ENCODE measurements at places on chromosomes 13 and 19.

DNA sequence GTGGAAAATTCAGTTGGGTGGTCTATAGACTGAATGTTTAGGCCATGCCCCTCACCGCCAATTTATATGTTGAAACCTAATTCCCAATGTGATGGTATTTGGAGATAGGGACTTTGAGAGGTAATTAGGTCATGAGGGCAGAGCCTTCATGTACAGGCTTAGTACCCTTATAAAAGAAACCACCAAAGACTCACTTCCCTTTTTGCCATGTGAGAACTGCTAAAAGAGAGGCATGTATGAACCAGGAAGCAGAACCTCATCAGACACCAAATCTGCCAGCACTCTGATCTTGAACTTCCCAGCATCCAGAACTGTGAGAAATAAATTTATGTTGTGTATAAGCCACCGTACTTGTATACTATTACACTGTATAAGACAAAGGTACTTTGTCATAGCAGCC lies 40.6 kb downstream of the UQCRFS1 start:
- no peak for DNase-seq

GRCh38 chr13:37429976-37430375 lies 168.6 kb downstream of the POSTN start:
- peak; percentile 78 for DNase-seq

DNA sequence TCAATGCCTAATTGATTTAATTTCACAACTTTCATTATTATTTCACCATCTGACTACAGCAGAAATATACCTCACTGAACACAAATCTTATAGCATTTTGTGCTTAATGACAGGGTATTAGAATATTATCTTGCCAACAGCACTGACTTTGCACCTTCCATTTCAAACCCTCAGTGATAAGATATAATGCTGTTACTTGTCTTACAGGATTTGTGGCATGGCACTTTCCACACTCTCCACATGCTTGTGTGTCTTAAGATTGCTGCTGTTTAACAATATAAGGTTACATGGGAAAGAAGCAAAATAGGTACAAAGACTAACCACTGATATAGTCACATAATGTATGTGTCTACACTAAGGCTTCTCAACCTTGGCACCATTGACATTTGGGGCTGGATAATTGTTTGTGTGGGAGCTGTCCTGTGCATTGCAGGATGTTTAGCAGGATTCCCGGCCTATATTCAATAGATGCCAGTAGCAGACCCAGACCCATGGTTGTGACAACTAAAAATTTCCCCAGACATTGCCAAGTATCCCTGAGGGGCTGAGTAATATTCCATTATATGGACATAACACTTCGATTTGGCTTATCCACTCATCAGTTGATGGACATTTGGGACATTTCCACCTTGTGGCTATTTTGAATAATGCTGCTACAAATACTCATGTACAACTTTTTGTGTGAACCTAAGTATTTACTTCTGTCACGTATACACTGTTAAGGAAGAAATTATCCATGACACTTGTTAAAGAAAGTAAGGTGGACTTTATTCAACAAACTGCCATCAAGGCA lies 5.7 kb upstream of the DIAPH3 start:
- DNase-seq: no peak

- DNase-seq: no peak
These were observed 2075.3 kb downstream of the PCDH9 start for GRCh38 chr13:65154661-65155447.

DNA sequence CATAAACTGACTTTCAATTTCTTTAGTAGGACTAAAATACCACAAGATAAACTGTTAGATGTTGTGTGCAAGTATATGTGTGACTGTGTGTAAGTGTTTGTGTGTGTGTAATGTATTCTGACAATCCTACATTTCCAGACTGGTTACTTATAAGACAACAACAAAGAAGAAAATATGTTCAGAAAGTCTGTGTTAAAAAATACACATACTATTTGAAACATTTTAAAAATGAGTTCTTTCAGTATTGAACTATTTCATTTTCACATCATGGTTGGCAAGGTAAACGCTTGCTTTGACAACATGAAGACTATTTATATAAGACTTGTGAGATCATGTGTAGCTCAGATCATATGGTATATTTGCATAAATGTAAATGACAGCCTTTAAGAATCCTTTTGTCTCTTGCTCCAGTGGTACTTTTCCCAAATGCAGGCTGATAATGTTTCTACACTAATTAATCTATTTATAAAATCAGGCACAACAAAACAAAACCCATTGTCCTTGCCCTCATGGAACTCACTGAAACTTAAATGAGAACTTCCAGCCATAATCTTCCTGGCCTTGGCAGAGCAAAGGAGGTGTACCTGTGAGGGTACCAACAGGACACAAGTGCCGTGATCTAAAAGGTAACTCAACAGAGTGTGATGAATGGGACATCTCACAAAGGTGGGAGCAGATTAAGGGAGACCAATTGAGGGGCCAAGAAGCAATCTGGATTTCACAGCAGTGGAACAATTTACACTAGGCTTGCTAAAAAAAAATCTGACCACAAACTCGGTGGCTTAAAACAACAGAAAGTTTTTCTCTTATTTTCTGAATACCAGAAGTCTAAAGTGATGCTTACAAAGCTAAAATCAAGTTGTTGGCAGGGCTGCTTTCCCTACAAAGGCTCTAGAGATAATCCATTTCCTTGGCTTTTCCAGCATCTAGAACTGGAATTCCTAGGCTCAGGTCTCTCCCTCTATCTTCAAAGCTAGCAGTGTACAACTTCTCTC lies 349.0 kb downstream of the TBC1D4 start:
- DNase-seq: no peak

DNA sequence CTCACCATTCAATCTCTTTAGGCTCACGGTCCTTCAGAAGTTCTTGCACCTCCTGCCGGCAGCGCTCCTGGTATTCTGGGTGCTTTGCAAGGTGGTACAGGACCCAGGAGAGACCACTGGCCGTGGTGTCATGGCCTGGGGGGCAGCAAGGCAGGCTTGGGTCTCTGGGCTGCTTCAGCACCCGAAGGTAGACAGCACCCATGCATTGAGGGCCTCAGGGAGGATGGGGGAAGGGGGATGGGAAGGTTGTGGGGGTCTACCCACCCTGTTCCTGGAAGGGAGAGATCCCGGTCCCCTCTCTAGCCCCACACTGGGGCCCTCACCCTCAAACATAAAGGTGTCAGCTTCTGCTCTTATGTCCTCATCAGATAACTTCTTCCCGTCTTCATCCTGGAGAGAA lies 12.0 kb downstream of the CYP4F2 start:
- DNase-seq: no peak

GRCh38 chr13:59877933-59878332 lies 285.8 kb downstream of the DIAPH3 start:
- DNase-seq: peak; percentile 11

- DNase-seq: peak; percentile 17
These were observed 954 bp upstream of the RASIP1 start for GRCh38 chr19:48741129-48741999.

- peak; percentile 97 for DNase-seq
These were observed at the start of gene PEPD for GRCh38 chr19:33521480-33522370. PEPD (minus strand) TSS chr19:33521791; CDS start chr19:33521760, 31 bp downstream.

DNA sequence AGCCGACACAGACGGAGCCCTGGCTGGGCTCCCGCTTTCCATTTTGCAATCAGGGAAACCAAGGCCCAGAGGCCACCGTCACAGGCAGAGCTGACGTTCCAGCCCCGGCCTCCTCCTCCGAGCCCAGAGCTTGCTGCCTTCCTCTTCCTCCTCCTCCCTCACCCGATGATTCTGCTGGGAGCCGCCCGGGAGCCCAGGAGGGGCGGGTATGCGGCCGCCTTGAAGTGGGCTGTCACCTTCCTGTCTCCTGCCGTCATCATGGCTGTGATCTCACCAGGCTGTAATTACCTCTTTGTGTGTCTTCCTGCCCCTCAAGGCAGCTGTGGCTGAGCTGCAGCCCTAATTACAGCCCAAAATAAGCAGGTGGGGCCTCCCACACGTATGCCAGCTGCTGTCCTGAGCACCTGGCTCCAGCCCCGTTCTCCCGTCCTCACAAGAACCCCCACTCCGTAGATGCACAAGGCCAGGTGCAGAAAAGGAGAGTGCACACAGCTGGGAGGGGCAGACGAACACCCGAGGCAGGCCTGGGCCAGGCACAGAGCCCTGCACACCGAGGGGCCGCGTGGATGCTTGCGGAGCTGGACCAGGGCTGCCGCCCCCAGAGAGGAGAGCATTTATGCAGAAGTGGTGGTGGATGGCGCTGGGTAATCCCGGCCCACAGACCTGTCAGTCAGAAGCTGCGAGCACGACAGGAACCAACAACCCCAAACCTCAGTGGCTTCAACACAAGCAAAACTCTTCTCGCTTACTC lies 4.0 kb downstream of the TPGS1 start:
- peak; percentile 76 for DNase-seq

GRCh38 chr13:51785712-51786424 lies 18.1 kb downstream of the DHRS12 start:
- DNase-seq: no peak

GRCh38 chr13:42355092-42355485 lies 83.1 kb downstream of the AKAP11 start:
- no peak for DNase-seq

DNA sequence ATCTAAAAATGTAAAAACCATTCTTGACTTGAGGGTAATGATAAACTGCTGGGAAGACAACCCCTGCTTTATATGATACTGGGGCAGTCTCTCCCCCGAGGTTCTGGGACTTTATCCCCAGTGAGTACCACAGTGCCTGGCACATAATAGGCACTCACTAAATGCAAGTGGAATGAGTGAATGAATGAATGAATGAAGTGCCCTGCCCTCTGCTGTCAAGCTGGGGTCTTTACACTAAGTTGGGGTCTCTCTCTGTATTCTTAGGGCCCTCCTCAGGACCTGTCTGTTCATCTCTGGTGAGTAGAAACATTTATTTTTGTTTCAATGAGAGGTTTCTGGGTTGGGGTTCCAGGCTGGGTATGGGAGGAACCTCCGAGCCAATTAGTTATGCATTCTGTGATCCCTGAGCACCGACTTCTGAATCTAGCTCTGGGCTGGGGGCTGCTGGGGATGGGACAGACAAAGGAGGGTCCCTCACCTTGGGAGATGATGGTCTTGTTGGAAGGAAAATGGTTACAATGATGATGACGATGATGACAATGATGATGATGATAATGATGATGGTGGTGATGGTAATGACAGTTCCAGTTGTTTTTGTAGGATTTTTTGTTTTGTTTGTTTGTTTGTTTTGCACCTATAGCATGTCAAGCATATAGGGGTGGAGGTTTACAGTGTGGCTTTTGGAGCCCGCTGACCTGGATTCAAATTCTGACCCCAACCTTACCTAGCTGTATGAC lies 44.3 kb upstream of the ADGRE1 start:
- no peak for DNase-seq

GRCh38 chr13:47853236-47853635 lies 147.8 kb downstream of the SUCLA2 start:
- no peak for DNase-seq

- peak; percentile 56 for DNase-seq
These were observed at the start of gene C2CD4C for GRCh38 chr19:408902-409515. C2CD4C (minus strand) TSS chr19:409147; CDS start chr19:408361, 786 bp downstream.

DNA sequence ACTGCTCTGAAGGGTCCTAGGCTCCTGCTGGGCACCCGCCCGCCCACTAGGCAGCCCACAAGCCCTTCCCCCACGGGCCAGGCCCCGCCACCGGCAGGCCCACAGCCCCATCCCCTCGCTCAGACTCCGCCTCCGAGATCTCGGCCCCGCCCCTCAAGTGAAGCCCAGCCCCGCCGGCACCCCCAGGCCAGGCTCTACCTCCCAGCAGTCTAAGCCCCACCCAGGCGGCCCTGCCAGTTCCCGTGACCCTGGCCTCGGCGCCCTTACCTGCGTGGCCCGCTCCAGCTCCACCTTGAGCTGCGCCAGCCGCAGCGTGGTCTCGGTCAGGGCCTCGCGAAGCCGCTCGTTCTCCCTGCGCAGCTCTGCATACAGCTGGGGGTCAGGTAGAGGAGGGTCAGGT lies 16.3 kb downstream of the EPS8L1 start:
- no peak for DNase-seq

GRCh38 chr13:34343413-34343940 lies 525.5 kb downstream of the RFC3 start:
- DNase-seq: no peak

GRCh38 chr19:17058236-17058635 lies 17.0 kb downstream of the HAUS8 start:
- peak; percentile 19 for DNase-seq

DNA sequence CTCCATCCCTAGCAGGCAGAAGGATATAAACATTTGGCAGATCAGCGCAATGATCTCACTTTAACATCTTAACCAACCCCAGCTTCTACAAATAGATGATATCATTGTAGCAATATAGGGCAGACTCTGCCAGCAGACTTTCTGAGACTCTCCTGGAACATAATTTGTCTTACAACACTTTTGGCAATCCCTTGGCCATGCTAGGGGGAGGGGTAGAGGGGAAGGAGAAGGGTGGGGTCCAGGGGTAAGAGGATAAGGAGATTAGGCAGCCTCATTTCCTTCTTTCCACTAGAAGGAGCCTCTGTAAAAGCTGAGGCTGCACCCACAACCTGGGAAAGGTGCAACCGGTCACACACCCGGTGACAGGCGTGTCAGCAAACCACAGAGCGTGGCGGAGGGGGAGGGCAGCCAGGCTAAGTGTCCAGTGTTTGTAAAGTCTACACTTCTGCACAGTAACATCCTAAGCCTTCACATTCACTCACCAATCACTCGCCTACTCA lies 8.7 kb upstream of the UBAC2 start:
- DNase-seq: peak; percentile 74

DNA sequence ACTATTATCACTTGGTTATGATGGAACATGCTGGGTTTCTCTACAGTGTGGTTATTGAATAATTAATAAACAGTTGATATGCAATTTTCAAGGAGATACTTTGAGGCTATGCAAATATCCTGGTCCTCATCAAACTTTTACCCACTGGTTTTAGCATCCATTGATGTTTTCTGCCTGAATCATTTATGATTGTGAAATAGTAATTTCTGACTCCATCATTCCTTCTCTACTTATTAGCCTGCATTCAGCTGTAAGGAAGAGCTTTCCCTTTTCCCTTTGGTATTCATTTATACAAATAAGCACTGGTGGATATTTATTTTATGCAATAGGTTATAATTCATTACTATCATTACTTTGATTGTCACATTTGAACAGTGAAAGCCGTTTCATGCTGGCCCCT lies 13.9 kb upstream of the DNAJC15 start:
- DNase-seq: peak; percentile 71

- peak; percentile 30 for DNase-seq
These were observed 41.7 kb upstream of the EEF1AKMT1 start for GRCh38 chr13:20815464-20815863.

- DNase-seq: peak; percentile 45
These were observed 34.5 kb upstream of the URAD start for GRCh38 chr13:28022848-28023518.

DNA sequence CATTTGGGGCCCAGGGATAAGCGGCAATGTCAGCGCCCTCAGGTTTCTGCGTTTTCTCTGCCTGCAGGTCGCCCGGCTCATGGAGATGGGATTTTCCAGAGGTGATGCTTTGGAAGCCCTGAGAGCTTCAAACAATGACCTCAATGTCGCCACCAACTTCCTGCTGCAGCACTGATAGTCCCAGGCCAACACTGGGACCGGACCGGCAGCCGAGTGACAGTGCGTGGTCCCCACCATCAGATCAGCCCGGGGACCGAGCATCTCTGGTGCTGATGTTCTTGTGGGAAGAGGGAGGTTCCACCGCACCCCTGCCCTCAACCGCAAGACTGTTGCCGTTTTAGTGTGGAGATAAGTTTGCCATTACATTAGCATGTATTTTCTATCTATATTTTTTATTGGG lies 78.0 kb upstream of the GPR183 start:
- DNase-seq: no peak

All from adipocyte (in vitro differentiated cells).